ENCODE measurements at places on chromosomes 3 and 15.

GRCh38 chr3:146359841-146360240 is 108.9 kb upstream of the PLSCR4 start:
- DNase-seq, result no peak

GRCh38 chr3:122858373-122858772 is 63.5 kb downstream of the SLC49A4 start:
- peak; percentile 70 for DNase-seq

- DNase-seq, result no peak
Measured at GRCh38 chr3:172107403-172107802, 68.0 kb downstream of the FNDC3B start.

DNA sequence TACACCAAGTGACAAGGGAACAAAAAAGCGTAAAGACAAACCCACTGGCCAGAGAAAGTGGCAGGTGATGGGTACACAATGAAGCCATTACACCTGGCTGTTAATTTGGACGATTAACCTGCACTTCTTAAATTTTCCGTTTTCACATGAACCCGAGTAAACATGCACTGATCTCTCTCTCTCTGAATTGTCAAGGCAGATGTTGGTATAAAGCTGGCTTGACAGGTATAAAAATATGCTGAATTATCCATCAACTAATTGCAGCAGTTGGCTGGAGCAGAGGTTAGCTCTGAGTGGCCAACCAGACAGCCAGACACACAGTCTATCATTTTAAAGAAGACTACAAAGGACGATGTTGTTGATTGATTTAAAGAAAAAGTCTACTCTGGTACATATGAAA is 561.7 kb upstream of the ALCAM start:
- no peak for DNase-seq

GRCh38 chr15:90174140-90174875 is 26.8 kb upstream of the SEMA4B start:
- DNase-seq, result peak; percentile 64

DNA sequence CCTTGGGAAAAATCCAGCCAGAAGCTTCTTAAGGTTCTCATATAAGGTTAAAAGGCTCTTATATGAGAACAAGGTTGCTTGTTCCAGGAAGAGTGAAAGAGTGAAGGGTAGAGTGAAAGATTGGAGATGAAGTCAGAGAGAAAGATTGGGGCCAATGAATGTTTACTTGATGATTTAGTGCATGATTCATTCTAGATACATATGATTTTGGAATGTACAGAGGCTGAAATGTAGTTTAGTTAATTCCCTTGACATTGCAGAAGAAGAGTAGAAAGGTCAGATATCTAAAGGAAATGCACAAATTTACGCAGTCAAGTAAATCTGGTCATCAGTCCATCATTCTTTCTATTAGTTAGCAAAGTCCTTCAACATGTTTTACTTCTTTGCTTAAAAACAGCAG is 619.8 kb upstream of the ZNF717 start:
- DNase-seq, result peak; percentile 53

- no peak for DNase-seq
Measured at GRCh38 chr15:60704717-60705116, 225.8 kb upstream of the ICE2 start.

DNA sequence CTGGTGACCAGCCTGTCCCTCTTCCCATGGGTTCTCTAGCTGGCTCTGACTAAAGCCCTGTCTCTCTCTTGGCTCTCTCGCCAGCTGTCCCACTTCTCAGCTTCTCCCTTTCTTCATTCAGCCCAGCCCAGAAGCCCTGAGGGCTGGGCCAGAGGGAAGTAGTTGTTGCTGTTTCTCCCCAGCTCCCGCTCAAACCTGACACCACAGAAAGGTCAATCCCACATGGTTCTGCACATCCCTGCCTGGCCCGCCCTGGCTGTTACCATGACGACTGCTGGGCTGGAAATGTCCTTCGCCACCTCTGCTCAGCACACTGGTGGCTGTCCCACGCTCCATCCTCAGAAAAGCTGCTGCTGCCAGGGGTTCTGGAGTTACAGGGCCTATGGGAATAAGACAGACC is 25.9 kb downstream of the CCDC32 start:
- no peak for DNase-seq

- no peak for DNase-seq
Measured at GRCh38 chr15:89778861-89779260, 2.7 kb downstream of the MESP2 start.

- DNase-seq, result peak; percentile 48
Measured at GRCh38 chr3:38039899-38040261, 872 bp downstream of the DLEC1 start.

GRCh38 chr3:102471491-102471890 is 36.7 kb downstream of the ZPLD1 start:
- no peak for DNase-seq

- peak; percentile 47 for DNase-seq
Measured at GRCh38 chr15:49315391-49315823, 107.6 kb upstream of the FGF7 start.

DNA sequence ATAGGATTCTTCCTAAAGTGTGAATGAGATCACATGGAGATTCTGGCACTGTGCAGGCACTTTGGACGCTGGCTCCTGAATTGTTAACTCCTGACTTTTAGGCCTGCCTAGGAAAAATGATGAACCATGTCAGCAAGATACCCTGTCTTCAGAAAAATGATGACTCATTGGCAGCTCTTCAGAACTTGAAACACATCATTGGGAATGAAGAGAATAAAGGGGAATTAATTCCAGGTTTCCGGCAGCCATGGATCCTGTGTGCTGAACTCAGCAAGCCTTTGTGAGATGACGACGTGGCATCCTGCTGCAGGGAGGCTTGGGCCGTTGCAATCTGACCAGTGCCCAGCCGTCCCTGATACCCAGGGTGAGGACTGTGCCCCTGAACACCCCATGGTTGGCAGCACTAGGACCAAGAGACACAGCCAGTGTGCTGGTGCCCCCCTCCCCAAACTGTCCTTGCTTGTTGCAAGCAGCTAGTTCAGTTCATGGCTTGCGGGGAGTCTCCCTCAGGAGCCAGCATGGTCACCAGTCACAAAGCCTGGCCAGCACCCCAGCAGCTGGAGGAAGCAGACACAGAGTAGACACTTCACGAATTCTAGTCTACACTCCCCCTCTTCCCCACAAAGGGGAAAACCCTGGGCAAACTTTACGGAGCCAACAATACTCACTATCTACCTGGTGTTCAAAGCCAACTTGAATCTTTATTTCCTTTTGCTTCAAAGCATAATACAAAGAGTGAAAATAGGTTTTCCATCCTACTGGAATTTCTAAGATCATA is 7.8 kb upstream of the LIPC start:
- no peak for DNase-seq

GRCh38 chr3:183324083-183324482 is 71.0 kb downstream of the B3GNT5 start:
- no peak for DNase-seq

GRCh38 chr3:14766428-14767244 is 52.1 kb upstream of the FGD5 start:
- no peak for DNase-seq

DNA sequence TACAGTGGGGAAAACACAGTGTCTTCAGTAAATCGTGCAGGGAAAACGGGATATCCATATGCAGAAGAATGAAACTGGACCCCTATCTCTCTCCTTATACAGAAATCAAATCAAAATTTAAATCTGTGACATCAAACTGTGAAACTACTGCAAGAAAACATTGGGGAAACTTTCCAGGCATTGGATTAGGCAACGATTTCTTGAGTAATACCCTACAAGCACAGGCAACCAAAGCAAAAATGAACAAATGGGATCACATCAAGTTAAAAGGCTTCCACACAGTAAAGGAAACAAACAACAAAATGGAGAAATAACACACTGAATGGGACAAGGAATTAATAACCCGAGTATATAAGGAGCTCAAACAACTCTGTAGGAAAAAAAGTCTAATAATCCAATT is 165.3 kb downstream of the PLCL2 start:
- no peak for DNase-seq

GRCh38 chr3:41276191-41276590 is 76.9 kb downstream of the CTNNB1 start:
- DNase-seq, result no peak

DNA sequence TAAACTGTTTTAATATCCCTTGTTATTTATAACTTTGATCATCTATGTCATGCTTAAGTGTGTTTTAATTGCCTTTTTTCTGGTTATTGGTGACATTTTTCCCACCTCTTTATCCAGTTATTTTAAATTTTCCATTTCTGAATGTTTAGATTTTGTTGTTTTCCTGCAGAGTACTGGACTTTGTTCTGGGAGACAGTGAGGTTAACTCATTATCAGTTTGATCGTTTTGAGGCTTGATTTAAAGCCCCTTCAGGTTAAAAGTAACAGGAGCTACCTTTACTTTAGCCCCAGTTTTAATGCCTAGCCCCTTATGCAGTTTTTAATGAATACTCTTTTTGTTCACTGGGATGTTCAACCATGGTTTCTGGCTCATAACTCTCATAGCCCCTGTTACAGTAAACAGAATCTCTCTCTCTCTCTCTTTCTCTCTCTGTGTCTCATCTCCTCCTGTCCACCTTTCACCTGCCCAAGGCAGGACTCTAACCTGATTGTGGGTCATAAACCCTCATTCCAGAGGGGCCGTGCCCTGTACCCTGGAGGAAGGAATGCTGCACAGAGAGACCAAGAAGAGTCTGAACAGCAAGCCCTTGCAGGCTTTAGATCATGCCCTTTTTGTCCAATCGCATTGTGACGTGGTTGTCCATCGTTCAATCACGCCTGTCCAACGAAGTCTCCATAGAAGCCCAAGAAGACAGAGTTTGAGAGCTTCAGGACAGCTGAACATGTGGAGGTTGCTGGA is 91.8 kb upstream of the WDR72 start:
- no peak for DNase-seq

GRCh38 chr3:152656972-152657355 is 178.0 kb upstream of the P2RY1 start:
- DNase-seq, result no peak

GRCh38 chr15:59131456-59131855 is 26.5 kb downstream of the CCNB2 start:
- DNase-seq, result no peak

DNA sequence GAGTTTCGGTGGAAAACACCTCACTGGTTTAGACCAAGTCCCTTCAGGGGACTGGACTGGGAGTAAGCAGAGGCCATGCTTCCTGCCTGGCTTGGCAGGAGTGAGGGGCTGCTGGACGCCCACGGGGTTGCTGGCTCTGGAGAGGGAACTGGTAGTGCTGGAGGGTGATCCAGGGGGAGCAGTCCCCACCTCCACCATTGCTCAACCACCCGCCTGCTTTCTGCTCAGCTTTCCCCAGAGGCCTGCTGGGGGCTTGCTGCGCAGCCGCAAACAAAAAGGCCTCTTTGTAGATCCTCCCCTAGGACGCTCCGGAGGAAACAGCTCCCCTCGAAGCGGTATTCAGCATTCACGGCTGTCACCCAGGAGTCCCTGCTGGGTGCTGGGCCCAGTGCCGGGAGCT is 33.5 kb downstream of the EBLN2 start:
- no peak for DNase-seq

GRCh38 chr15:40282869-40283614 is at the start of gene ANKRD63:
Gene ANKRD63 (minus strand): TSS chr15:40283064. CDS start chr15:40282586, 478 bp downstream.
- no peak for DNase-seq

- peak; percentile 79 for DNase-seq
Measured at GRCh38 chr3:187986514-187986934, 167.4 kb upstream of the LPP start.

- DNase-seq, result no peak
Measured at GRCh38 chr3:157782236-157782635, 279.0 kb upstream of the VEPH1 start.

- no peak for DNase-seq
Measured at GRCh38 chr3:87949189-87949878, 109.5 kb downstream of the CGGBP1 start.

DNA sequence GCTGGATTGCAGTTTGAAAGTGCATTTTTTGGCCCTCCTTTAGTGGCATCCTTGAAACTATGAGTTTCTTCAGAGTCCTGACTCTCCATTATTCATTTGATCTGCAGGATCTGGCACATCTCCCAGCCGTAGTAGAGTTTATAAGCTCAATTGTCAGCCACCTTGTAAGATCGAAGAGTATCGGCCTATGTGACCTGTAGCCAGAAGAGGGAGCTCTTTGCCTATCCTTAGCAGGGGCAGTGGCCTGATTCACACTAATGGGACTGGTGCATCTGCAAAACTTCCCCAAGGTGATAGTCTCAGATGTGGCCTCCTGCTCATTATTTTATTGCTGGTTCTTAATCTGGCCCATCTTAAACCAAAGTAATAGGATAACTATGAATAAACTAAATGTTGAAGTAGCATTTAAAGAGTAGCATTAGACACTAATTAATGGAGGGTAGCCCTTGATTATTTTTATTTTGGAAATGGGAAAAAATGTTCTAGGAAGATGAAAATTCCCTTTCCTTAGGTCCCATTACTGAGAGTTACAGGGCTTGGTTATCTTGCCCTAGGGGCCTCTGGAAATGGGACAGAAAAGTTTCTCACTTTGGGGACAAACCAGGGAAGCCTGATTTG is 21.2 kb downstream of the GCSAM start:
- peak; percentile 91 for DNase-seq

GRCh38 chr3:134743006-134743405 is 52.1 kb upstream of the EPHB1 start:
- DNase-seq, result no peak

DNA sequence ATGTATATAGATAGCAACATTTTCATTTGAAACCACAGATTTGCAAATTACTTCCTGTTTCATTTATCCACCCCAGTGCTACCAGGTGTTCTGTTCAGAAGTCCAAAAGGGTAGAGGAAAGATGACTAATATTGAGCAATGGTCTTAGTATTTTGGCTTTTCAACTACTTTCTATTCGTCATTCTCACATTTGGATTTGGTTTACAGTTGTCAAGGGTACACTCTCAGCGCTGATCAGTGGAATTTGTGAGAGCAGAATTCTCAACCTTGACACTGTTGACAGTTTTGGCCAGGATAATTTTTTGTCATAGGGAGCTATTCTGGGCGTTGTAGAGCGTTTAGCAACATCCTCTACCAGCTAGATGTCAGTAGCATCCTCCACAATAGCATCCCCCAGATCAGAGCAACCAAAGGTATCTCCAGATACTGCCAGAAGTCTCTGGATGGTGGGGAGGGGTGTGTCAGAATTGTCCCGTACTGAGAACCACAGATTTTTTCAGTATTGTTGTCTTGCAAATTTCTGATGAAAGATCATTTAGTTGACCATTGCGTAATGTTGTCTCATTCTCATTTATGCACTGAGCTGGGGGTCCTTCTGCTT is 4.2 kb downstream of the HMCES start:
- peak; percentile 62 for DNase-seq

- DNase-seq, result no peak
Measured at GRCh38 chr3:12486916-12487315, 2.6 kb downstream of the TSEN2 start.

GRCh38 chr3:47890126-47890827 is 87.3 kb downstream of the DHX30 start:
- no peak for DNase-seq
